ENCODE measurements at places on chromosomes 7 and 10. TPM values are rescaled to one million over a fixed set of nuclear protein-coding genes. Genes with fewer than 3 reads are reported as not detected.

The TWIST1 gene
- total RNA-seq, result 7.2 TPM

GRCh38 chr7:141043616-141044015, 28.9 kb upstream of the MRPS33 start:
- no peak for DNase-seq

The ZDHHC6 gene
- total RNA-seq, result 32.1 TPM

- peak; percentile 72 for DNase-seq
Observed at GRCh38 chr7:158957921-158958491, 101.6 kb downstream of the DYNC2I1 start.

The EPO gene
- not detected for total RNA-seq

GRCh38 chr7:2521341-2521745, 1.8 kb downstream of the LFNG start:
- DNase-seq, result no peak

DNA sequence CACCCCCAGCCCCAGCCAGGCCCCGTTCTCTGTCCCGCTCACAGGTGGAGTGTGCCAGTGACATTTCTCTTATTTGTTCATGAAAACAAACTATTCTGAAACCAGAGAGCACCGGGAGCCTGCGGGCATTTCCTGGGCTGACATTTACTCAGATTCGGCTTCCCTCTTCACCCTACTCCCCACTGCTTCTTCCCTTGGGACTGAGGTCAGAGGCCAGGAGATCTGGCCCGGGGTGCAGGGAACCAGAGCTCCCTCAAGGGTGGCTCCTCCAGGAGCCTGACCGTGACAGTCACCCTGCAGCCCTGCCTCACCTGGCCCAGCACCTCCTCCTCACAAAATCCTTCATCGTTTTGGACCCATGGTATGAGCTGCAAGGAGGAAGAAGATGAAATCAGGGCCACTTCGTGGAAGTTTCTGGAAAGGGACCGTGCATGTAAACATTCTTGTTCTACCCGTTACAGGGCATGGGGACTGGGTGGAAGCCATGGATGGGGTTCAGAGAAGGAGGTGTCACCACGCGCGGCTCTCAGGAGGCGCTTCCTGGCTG, 12.2 kb downstream of the BHLHA15 start:
- no peak for DNase-seq

The HYAL4 gene
- total RNA-seq, result not detected

Data from breast epithelium (tissue), 4 donors.